ENCODE measurements at places on chromosomes 2 and 18. TPM values are rescaled to one million over a fixed set of nuclear protein-coding genes. Genes with fewer than 3 reads are reported as not detected.

STK25 gene
- 189 TPM for polyA plus RNA-seq

TXNDC2 gene
- polyA plus RNA-seq: not detected

C2orf72 gene
- 3.1 TPM for polyA plus RNA-seq

EIF5B gene
- 72.2 TPM for polyA plus RNA-seq

SLC4A5 gene
- polyA plus RNA-seq: 1.4 TPM

ACKR3 gene
- polyA plus RNA-seq: 72.7 TPM

MBOAT2 gene
- 67.4 TPM for polyA plus RNA-seq

ABCB11 gene
- polyA plus RNA-seq: 0.03 TPM

KIF1A gene
- polyA plus RNA-seq: 9.5 TPM

IL1B gene
- polyA plus RNA-seq: 0.47 TPM

- no peak for DNase-seq
These were observed 138.2 kb upstream of the NRP2 start for GRCh38 chr2:205543937-205544702.

DNA sequence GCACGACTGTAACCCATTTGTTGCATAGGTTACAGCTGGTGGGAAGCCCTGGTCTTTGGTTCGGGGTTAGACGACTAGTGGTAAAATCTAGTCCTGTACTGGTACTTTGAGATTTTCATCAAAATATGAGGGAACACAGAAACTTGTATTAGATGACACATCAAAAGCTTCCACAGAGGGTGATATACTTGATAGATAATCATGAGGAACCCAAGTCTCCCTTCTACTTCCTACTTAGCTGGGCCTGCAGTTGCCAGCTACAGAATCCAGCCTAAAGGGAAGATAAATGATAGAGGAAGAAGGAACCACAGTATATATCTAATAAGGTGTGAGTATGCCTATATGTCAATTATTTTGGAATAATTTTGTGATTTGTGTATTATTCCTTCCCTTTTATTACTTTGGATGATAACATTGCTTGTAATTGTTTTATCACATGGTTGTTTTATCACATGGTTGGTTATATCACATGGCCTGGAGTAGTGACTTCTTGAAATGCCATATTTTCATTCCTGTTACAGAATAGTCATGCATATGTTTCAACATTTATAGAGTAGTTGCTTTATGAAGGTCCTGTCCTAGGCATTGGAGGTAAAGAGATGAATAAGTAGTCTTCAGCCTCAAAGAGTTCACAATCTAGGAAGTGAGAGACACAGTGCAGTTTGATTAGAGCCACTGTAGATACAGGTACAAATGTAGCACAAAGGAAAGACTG, 2.9 kb downstream of the AGPS start:
- no peak for DNase-seq

DNA sequence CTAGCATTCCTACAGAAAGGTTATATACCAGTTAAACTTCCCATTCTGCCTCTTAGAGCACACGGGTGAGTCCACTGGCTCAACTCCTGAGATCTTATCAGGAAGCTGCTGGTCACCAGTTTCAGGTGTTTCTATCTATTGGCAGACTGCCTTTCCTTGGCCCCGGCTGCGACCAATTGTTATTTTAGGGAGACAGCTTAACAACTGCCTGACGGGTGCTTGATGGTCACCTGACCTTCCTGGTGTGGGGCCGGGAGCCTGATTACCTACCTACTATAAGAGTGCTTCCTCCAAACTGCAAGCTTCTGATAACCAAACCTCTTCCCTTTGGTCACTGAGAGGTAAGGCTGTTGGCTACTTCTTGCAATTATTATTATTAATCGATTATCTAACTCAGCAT, 122.1 kb upstream of the XIRP2 start:
- DNase-seq: no peak

GRCh38 chr2:145221516-145221915, 701.6 kb upstream of the ZEB2 start:
- no peak for DNase-seq

- DNase-seq: no peak
These were observed 553.0 kb upstream of the SYT4 start for GRCh38 chr18:43830303-43830702.

DNA sequence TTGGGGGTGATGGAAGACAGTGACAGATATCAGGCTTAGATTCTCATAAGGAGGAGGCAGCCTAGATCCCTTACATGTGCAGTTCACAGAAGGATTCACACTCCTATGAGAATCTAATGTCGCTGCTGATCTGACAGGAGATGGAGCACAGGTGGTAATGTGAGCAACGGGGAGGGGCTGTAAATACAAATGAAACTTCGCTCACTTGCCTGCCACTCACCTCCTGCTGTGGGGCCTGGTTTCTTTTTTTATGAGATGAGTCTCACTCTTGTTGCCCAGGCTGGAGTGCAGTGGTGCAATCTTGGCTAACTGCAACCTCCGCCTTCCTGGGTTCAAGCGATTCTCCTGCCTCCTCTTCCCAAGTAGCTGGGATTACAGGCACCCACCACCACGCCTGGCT, 258.6 kb downstream of the EN1 start:
- no peak for DNase-seq

GRCh38 chr2:64768491-64769005, 114.8 kb upstream of the SERTAD2 start:
- no peak for DNase-seq

DNA sequence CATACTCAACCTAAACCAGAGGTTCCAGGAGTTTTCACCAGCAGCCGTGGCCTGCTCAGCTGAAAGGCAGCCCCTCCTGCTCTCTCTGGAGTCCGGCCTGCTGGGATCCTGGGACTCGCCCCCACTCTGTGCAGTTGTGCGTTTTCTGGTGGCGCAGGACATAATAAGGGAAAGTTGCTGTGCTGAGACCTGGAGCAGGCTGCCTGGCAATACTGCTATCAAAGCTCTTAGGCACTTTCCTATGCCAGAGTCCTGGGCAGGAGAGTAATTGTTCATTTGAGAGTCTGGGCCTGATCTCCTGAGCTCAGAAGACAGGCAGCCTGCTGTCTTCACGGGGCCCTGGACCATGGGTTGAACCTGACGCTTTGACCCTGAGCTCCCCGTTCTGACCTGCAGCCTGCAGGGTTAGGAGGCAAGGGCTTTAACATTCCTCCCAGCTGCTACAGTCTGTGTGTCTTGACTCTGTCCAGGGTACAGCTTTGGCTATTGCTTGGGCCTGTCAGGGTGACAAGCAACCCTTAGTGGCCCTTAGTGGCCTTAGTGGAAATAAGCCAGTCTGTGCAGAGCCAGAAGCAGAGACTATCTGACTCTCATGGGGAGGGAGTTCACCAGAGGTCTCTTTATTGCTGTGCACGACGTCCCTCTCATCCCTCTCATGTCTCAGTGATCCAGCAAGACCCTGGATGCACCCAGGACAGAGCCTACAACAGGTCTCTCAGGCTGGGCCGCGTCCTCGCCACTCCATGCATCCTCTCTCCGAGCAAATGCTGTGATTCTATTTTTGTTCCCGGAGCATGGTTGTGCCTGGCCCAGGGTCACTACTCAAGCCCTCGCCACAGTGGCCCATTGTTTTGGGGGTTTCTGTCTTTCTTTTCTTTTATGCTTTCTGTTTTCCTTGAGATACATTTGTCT, 60.6 kb downstream of the ACKR3 start:
- no peak for DNase-seq

DNA sequence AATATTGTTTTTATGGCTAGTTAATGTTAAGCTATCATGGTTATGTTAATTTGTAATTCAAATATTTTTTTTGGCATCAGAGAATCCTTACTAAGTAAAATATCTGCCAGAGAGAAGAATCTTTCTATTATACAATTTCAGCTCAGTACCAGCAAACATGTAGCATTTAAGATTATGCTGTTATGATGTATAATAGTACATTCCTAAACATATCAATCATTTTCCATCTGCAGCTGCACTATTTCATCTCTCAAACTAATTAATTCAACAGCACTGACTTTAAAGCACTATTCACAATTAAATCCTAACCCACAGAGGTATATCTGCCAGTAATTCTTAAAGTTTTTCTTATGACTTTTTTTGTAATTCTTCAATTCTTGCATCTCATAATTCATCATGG, 250.6 kb downstream of the CD226 start:
- no peak for DNase-seq

DNA sequence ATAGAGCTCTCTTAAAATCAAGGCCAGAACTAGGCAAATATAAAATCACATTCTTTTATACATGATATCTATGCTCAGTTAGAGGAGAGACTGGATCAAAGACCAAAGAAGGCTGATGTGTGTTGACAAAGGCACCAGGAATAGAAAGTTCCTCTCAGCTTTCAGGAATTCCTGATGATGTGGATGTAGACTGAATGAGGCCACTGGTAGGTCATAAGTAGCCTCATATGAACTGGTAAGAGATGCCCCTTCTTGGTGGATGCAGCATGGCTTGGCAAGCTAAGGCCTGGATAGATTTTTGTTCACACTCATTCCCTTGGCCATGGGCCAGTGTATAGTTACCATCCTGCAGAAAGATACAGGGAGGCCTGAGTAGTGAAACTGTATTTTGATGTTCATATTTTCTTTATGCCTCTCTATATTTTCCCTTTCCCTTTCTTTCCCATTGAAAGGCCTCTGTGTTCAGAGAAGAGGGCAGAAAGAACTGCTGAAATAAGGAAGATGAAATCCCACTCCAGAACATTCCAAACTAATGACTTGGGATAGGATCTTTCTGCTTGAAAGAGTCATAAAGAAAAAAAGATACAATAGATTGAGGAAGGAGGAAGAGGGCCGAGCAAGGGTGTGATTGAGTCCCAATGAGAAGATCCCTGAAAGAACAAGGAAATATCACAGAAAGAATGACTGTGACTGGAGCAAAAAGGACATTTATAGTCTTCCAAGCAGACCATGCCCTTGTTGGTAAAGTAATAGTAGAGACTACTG, 2182.7 kb upstream of the PIK3C3 start:
- no peak for DNase-seq

DNA sequence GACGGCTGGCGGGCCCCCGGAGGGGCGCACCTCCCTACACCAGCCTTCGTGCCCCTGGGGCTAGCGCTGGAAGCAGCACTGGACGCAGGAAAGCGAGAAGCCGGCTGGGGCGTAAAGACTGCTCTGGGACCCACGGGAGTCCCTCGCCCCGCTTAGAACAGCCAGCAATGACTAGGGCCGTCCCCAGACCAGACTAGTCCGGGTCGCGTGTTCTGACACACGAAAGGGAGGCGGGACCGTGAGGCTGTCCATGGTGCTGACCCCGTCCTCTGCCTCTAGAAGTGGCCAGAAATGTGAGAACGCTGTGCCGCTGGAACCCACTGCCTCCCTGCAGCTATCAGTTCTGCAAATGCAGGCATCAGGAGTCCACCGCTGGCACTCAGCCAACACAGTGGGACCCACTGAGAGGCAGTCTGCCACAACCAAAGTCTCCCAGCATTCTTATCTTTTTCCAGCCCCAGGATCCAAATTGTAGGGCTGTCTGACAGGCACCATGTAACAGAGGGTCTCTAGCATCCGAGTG, at the start of gene UCN:
Gene UCN, minus strand, starts transcription at position 87 of the 523 bp plus-strand sequence. CDS start 550 bp downstream, outside the sequence.
- DNase-seq: peak; percentile 56

DNA sequence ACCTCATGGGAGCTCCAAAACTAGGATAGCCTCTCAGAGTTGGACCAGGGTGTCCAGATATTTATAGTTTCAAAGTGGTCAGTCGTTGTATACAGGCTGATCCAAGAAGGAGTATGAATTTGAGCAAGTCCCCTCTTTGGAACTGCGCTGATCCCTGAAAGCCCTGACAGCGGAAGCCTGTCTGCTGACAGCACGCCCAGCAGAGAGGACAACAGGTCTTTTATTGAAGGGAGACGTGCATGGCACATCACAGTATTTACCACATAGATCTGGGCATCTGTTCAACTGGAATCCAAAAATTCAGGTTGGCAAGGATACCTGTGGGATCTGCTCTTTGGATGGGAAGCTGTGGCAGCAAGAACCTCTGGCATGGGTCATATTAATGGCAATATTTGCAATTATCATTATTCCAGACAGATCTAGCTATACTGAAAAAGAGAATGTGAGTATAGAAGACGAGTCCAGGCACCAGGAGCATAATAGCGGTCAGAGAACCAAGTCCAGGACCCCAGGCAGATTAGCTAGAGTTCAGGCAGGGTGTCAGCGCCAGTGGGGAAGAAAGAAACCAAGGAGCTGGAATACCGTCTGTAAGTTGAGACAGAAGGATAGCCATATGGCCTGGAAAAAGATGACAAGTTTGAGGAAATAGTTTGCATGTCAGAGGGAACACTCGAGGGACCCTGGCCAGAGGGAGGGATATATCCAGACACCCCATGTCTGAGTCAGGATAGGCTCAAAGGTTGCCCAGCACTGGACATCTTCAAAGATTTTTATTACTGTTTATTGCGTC, 260.4 kb upstream of the FANCL start:
- DNase-seq: no peak

DNA sequence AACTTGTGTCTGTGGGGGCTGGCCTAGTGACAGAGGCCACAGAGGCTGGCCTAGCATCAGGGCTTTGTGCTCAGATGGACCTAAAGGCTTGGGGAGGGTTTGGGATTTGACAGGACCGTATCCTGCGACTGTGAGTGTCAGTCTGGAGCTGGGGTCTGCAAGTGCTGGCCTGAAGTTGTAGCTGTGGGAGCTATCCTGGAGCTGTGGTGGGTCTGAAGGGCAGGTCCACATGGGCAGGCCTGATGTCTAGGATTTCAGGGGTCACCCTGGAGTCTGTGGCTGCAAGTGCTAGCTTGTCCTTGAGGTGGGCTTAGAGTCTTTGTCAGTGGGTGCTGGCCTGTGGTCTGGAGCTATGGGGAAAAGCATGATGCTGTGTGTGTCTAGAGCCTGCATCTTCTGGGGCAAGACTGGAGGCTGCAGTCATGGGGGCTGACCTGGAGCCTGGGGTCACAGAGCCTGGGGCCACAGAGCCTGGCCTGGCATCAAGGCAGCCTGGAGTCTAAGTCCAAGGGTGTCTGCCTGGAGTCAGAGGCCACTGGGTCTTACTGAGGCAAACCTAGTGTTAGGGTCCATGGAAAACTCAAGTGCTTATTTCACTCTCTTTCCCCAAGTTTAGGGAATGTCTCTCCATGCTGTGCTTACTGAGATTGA, 3.6 kb downstream of the REG3A start:
- no peak for DNase-seq

GRCh38 chr2:98912957-98913915, 22.8 kb downstream of the CRACDL start:
- no peak for DNase-seq

- no peak for DNase-seq
These were observed 69.0 kb downstream of the STPG4 start for GRCh38 chr2:47086054-47086471.

DNA sequence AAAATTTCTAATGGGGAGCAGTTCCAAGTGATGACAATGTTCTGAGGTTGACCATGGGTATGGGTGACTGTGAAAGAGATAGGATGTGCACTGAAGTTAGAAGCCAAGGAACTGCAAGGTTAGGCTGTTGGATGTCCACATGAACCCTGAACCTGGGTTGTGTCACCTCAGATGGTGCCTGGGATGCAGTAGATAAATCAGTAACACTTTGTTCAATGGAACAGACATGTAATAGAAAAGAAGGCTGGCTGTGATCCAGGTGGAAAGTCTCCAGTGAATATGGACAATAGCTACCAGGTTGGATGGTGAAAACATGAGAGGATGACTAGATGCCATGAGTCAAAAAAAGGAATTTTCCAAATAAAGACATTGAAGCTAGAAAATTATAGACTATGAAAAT, 131.4 kb downstream of the TRABD2A start:
- DNase-seq: no peak
